ENCODE measurements at places on chromosomes 16 and 17.

DNA sequence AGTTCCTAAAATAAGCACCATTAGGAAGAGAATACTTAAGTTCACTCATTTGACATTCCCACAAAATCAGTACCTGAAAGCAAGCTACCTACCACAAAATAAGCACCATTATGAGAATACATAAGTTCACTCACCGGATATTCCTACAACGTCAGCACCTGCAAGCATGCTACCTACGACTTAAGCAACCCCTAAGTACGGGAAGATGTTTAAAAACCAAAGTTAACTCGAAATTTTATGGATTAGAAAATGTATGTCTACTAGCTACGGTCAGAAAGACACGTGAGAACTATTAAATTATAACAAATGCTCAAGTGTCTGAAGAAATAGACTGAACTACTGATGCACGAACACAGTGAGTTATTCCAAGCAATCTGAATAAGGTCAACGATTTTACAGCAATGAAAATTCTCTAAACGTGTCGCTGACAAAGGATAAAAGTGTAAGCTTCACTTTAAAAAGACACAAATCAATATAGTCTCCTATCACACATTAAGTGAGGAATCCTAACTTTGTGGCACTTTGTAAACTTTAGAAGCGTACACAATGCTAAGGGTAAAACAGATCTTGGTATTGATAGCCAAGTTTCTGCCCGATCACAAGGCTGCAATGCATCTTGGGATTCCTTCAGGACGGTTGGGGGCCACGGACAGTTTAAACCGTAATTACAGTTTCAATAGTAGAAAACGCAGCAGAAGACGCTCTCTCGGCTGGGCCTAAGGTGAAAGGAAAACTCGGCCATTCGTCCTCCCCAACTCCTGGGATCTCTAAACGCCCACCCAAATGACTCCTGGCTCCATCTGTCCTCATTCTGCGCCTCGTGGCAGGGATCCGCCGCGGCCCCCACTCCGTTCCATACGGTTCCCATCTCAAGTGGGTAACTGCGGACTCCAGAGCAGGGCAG lies 1.3 kb downstream of the GSPT1 start:
- peak; percentile 17 for DNase-seq

- no peak for DNase-seq
Measured at GRCh38 chr17:45227101-45227925, 5.6 kb downstream of the FMNL1 start.

GRCh38 chr16:48054881-48055601 lies 100.8 kb downstream of the ABCC12 start:
- peak; percentile 51 for DNase-seq

- peak; percentile 69 for DNase-seq
Measured at GRCh38 chr16:85372627-85373372, 240.3 kb upstream of the GSE1 start.

DNA sequence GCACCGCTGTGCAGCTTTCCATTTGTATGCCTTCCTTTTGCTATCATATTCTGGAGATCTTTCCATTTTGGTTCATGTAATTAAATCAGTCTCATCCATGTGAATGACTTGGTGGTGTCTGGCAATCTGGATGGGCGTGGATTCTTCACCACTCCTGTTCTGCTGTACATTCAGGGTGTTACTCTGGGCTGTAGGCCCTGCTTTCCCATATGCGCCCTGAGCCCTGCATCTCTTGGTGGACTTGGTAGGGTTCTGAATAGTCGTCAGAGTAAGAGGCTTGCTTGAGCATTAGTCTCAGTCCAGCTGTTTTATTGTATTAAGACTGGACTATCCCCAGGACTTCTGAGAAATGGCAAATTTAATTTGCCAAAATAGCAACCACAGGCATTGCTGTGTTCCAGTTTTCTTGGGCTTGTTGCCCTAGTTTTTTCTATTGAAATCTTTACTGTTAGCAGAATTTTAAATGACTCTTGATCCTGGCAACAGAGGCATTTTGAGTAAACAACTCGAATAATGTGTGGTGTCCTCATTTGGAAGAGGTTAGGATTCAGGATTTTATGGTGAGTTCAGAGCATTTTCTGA lies 14.9 kb downstream of the BANP start:
- DNase-seq = no peak

- DNase-seq = no peak
Measured at GRCh38 chr16:51556694-51557340, 405.7 kb upstream of the SALL1 start.

DNA sequence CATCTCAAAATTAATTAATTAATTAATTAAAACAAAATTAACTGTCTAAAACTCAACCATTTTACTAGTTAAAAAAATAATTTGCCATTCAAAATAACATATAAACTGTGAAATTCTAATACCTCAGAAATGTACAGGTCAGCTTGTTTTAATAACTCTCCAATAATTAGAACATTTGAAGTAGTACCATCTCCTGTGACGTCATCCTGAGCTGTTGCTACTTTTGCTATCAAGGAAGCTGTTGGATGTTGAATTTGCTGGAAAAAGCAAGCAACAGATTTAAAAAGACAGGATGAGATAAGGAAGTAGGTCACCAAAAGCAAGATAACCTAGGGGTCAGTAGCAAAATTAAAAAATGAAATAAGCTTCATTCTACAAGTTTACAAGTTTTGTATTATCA lies 2.8 kb downstream of the CCT6B start:
- DNase-seq = no peak

GRCh38 chr17:60704170-60704569 lies 26.5 kb downstream of the BCAS3 start:
- DNase-seq = no peak

- DNase-seq = no peak
Measured at GRCh38 chr16:69243479-69243878, 56.5 kb downstream of the SNTB2 start.

- no peak for DNase-seq
Measured at GRCh38 chr16:3252967-3253366, 3.5 kb downstream of the MEFV start.

GRCh38 chr16:85151079-85151602 lies 38.9 kb upstream of the CIBAR2 start:
- no peak for DNase-seq

DNA sequence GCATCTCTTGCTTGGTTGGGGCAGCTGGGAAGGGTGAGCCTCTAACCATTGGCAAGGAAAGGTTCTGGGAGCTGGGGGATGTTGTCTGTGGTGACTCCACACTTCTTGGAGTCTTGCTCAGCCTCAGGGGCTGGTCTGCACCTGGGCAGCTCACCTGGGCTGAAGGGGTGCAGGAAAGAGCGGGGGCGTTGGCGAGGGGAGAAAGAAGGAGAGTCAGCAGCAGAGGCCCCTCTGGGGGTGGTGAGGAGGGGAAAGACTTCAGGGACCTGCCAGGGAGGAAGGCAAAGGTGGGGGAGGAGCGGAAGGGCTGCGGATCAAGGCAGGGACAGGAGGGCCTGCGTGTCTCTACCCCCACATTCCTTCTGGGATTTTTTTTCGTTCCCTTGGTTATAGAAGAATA lies 47.7 kb downstream of the CCDC42 start:
- DNase-seq = no peak

DNA sequence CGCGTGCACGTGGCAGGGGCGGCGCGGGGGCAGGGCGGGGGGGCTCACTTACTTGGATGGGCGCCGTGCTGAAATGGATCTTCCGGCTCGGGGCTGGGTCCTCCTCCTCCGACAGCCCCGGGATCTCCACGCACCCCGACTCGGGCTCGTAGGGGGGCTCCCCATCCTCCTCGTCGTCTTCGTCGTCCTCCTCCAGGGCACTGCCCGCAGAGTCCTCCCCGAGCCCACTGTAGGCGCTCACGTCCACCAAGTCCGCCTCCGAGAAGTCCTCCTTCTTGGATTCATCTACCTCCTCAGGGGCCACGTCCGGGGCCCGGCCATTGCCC lies 1.4 kb downstream of the PPP1R9B start:
- no peak for DNase-seq

DNA sequence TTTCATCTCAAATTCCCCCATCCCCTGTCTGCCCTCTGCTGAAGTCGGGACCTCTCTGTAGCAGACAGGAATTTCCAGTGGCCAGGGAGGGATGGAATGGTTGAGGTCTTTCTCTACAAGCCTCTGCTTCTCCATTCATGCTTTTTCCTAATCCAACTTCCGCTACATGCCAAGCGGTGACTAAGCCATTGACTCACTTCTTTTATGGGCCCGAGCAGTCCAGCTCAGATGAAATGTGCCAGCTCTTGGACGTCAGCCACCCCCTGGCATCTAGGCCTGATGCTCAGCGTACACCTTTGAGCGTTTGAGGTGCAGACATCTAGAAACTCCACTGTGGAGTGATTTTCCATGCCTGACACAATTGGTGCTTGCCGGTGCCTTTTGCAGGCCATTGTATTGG lies 40.7 kb upstream of the GPR139 start:
- no peak for DNase-seq

DNA sequence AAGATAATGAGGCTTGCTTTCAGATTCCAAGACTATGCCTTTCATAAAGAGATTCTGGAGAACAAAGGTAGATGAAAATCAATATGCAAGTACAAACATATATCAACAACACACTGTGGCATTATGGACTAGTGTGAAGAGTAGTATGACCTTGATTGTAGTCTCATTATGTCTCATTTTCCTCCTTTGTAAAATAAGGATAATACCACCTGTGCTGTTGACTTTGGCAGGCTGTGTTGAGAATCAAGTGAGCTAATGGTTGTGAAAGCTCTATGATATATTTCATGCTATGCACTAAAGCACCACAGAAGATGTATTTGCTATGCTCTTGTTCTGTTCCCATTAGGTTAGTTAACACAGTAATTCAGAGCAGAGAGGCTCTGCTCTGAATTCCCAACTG lies 78.5 kb upstream of the NACA2 start:
- DNase-seq = no peak

GRCh38 chr17:67585077-67585602 lies 132.6 kb upstream of the NOL11 start:
- no peak for DNase-seq

DNA sequence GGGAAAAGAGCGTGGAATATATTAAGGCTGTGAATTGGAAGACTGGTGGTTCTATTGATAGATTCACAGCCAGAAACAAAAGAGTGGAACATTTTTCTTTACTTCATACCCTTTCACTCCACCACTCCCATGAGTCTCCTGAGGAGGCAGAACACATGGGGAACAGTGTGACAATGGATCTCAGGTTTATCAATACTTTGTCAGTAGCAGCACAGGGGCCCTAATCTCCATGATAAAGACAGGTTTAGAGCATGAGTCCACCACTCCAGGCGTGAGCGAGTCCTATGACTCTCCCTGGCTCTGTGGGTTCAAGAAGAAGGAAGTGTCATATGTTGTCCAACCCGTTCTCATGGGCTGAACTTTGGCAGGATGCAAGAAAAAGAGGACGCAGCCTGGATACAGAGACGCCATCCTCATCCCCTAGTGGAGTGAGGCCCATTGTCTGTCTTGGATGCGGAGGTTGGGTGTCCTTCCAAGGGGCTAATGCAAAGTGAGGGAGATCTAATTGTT lies 361.2 kb downstream of the TMEM114 start:
- DNase-seq = no peak

- DNase-seq = peak; percentile 33
Measured at GRCh38 chr16:50245417-50246298, 20.7 kb upstream of the ADCY7 start.

All from kidney capillary endothelial cell (primary cell).